Muscle of arm (tissue), 14 donors: ENCODE measurements at places on chromosomes 2 and 18. TPM values are rescaled to one million over a fixed set of nuclear protein-coding genes. Genes with fewer than 3 reads are reported as not detected.

Gene CIAO1
- 50.8 TPM for polyA plus RNA-seq

DNA sequence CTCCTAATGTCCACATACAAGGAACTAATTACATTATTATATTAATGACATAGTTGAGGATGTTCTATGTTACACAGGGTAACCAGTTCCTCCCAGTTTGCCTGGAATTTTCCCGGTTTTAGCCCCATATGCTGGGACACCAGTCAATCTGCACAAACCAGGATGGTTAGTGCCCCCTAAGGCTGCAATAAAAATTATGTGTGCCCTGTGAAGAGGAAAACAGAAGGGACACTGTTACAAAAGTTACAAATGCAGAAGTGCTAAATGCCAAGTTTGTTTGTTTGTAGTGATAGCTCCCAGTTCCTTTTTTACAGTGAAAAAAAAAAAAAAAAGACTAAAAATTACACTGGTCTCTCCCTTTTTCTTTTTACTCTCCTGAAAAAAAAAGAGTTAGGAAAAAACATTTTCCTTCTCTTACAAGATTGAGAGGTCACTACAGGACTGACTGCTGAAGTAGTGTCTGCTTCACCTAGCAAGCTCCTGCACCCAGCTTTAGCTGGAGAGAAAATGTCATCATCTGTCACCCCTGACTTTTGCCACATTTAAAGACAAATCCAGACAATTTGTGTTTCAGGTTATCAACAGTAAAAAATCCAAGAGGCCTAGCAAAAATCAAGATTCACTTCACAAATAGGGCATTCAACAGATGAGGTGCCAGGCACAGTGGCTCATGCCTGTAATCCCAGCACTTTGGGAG is 3.2 kb downstream of the ANKRD44 start:
- no peak for DNase-seq

Gene NGEF
- 1.8 TPM for polyA plus RNA-seq

Gene C1QL2
- polyA plus RNA-seq = not detected
